ENCODE measurements at places on chromosomes 3 and 15. TPM values are rescaled to one million over a fixed set of nuclear protein-coding genes. Genes with fewer than 3 reads are reported as not detected.

- DNase-seq, result no peak
Observed at GRCh38 chr3:141878817-141879216, 2.4 kb downstream of the ATP1B3 start.

GRCh38 chr15:25649390-25649789 is 210.6 kb upstream of the UBE3A start:
- DNase-seq, result no peak

GRCh38 chr15:48563934-48564333 is 81.6 kb downstream of the FBN1 start:
- DNase-seq, result no peak

DNA sequence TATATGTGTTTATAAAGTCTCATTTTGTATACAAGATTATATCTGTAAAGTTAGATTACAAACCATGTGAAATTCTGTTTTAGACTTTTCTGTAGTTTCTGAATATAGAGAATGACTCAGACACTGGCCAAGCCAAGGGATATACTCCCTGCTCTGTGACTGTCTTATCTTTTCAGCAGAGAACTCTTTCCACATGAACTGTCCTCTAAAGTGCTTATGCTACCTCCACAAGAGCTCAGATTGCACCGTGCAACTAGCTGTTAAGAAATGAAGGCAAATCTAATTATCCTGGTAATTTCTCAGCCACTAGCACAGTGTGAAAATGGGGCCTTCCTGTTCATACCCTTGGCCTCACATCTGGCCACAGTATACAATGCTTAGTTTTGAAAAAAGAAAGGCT is 44.3 kb upstream of the CPNE4 start:
- no peak for DNase-seq

- DNase-seq, result no peak
Observed at GRCh38 chr15:45307230-45307924, 55.3 kb downstream of the SLC28A2 start.

DNA sequence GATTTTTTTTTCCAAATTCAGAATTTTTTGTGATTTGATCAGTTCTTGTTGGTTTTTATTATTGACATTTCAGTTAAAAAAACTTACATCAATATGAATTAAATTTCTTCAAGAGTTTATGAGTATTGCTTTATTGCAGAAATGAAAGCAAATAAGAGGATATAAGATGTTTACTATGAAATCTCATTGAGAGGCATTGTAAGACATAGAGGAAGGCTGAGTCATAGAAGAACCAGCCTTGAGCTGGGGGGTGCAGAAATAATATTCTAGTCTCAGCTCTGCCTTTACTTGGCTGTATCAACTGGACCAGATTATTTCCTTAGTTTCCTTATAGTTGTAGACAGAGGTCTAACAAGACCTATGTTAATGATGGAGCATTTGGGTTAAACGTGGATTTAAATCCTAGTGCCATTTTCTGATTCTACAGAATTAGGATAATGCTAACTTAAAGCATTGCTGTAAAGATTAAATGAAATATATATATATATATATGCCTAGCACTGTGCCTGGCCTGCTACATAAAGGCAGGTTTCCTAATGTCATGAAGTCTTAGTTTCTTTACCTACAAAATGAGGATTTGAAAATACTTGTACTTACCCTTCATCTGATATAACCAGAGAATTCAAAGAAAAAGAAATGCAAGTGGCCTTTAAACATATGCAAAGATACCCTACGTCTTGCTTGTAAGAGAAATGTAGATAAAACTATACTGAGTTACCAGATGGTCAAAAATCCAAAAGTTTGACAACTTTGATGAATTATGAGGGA is 7.3 kb downstream of the FAM98B start:
- DNase-seq, result no peak

DNA sequence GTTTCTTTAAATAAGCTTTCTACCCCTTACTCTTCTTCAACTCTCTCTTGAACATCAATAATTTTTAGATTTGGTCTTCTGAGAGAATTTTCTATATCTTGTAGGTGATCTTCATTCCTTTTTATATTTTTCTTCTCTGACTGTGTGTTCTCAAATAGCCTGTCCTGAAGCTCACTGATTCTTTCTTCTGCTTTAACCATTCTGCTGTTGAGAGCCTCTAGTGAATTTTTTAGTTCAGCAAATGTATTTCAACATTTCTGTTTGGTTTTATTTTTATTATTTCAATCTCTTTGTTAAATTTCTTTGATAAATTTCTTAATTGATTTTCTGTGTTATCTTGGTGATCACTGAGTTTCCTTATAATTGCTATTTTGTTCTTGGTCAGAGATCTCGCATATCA is 19.6 kb downstream of the IQCH start:
- DNase-seq, result no peak

- DNase-seq, result no peak
Observed at GRCh38 chr3:126300001-126300760, 57.0 kb downstream of the KLF15 start.

Gene PLAAT1
- total RNA-seq, result not detected

Gene ETFA
- total RNA-seq, result 52.4 TPM

All from T-cell (primary cell).